ENCODE measurements at places on chromosomes 2 and 18. TPM values are rescaled to one million over a fixed set of nuclear protein-coding genes. Genes with fewer than 3 reads are reported as not detected.

- DNase-seq = no peak
Observed at GRCh38 chr2:121167411-121167810, 117.6 kb downstream of the TFCP2L1 start.

DNA sequence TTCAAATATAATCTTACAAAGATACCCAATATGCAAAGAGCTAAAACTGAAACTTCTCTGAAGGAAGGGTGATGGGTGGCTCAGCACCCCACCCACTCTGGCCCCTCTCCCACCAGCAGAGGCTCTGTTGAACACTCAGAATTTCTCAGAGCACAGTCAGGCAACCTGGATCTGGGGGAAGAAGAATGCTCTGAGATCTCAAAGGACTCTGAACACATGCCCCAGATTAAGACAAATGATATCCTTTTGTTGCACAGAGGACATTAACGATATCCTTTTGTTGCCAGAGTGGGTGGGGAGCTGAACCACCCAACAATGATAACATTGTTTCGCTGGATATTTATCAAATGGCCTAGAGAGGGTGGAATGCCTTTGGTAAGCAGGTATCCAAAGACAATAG is 104.8 kb downstream of the LBH start:
- DNase-seq = no peak

DNA sequence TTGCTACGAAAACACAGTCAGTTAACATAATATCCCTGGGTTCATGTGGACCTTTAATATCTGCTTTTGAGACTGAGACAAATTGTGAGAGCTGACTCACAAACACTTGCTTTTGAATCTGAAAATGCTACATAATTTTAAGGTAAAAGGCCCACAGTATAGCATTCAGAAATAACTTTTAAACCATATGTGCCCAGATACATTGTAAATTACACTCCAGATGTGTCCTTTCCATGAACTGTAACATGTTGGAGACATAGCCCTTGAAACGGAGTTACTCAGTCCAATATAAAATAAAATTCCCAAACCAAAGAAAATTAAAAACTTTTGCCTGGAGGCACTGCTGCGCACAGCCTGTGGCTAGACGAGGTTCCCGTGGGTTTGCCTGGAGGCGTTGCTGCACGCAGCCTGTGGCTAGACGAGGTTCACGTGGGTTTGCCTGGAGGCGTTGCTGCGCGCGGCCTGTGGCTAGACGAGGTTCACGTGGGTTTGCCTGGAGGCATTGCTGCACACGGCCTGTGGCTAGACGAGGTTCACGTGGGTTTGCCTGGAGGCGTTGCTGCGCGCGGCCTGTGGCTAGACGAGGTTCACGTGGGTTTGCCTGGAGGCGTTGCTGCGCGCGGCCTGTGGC is 131.9 kb upstream of the ALKAL2 start:
- DNase-seq = no peak

- DNase-seq = no peak
Observed at GRCh38 chr2:44715671-44716081, 225.8 kb upstream of the SIX3 start.

DNA sequence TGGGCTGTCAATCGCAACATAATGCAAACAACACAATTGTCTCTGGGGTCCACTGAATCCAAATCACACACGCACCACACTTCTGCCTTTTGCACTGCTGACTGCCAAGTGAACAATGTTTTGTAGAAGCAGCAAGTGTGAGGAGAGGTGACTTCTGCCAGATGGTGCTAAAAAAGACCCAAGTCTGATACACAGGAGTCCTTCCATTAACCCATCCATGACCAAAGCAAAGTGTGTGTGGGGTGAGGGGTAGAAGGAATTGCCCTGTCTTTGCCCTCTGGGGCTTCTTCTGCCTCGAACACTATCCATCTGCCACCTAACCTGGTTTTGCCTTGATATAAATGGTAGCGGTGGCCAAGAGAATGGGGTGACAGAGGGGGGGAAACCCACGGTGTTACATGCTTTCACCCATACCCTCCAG is 50.0 kb downstream of the C2orf42 start:
- no peak for DNase-seq

DNA sequence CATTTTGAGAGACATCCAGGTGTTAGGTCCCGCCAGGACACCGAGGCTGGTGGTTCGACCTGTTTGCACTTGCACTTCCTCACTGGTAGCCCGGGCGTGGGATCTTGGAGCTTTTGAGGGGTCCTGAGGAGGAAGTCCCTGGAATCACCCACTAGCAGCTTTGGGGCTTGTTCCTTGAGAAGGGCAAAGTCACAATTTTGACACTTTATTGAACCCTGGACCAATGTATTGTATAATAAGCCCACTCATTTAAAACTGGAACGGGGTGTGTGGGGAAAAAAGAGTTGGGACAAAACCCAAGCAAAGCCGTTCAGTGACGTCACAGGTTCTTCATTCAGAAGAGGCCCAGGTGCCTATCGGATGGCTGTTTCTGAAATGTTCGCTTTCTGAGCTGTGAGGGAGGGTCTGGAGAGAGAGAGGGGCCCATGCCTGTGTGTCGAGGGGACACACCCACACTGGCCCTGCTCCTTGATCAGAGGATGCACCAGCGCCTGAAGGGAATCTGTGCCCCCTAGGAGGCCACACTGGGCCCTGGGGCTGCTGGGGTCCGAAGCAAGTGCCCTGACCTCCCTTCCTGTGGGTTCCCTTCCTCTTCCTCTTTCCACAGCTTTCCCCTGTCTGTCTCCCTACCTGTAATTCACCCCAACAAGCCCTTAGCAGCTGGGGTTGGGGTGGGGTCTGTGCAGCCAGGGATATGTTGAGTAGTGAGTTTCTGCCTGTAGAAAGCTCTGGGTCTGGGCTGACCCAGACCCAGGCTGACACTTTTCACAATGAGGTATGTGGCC is 2.6 kb downstream of the LPIN1 start:
- DNase-seq = no peak

DNA sequence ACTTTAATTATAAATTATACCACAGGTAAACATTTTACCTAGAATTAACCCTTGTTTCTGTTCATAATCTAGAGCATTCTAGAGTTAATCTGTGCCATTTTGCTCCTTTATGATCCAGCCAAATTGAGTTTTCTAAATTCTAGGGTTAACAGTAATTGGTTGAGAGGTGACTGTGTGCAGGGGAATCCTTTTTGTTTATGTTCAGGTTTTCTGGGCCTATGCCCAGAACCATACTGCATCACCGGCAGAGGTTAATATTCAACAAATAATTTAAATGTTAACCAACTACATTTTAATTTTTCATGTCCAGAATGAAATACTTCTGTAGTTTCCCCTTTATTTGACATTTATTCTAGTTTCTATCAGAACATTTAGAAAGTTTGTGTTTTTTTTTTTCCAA is 32.3 kb downstream of the CARF start:
- DNase-seq = no peak

DNA sequence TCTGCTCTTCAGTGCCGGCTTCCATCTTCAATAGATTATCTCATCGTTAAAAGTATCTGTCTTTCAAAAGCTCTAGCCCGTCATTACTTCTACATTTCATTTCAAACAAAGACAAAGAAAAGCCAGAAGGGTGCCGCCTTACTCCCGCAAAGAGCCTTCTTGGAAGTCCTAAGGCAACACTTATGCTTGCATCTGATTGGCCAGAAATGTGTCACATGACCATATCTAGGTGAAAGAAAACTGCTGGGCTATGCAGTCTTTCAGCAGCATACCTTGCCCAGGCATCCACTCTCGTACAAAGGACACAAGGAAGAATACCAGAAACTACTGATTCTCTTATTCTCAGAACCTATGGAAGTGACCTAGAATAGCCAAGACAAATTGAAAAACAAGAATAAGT is 217.1 kb upstream of the SLC35G4 start:
- DNase-seq = no peak

GRCh38 chr2:162172802-162173370 is 20.8 kb upstream of the GCG start:
- DNase-seq = no peak

- no peak for DNase-seq
Observed at GRCh38 chr2:223759569-223760430, 77.6 kb downstream of the AP1S3 start.

DNA sequence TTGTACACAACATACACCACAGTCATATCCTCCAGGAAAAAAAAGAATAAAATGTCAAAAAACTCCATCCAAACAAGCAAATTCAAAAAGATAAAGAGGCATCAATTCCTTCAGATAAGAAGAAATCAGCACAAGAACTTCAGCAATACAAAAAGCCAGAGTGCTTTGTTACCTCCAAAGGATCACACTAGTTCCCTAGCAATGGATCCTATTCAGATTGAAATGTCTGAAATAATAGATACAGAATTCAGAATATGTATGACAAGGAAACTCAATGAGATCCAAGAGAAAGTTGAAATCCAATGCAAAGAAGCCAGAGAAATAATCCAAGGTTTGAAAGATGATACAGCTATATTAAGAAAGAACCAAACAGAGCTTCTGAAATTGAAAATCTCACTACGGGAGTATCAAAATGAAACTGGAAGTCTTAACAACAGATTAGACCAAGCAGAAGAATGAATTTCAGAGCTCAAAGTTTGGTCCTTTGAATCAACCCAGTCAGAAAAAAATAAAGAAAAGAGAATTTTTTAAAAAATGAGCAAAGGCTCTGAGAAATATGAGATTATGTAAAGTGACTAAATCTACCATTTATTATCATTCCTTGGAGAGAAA is 80.6 kb downstream of the TRABD2A start:
- DNase-seq = no peak

DNA sequence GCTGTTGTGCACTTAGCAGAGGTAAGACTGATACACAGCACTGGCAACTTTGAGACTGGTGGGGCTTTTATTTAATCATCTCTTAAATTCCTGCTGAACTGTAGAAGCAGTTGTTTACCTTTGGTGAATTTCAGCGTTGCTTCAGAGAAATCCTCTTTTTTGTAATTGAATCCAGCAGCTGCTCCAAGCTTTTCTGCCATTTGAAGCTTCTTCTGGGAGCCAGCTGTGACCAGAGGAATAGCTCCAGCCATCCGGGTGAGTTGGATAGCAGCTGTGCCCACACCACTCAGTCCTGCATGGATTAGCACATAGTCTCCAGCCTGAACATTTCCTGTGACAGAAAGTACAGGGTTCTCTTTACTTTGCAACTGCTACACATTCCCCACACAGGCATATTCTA is 3.9 kb downstream of the TP53I3 start:
- DNase-seq = no peak

DNA sequence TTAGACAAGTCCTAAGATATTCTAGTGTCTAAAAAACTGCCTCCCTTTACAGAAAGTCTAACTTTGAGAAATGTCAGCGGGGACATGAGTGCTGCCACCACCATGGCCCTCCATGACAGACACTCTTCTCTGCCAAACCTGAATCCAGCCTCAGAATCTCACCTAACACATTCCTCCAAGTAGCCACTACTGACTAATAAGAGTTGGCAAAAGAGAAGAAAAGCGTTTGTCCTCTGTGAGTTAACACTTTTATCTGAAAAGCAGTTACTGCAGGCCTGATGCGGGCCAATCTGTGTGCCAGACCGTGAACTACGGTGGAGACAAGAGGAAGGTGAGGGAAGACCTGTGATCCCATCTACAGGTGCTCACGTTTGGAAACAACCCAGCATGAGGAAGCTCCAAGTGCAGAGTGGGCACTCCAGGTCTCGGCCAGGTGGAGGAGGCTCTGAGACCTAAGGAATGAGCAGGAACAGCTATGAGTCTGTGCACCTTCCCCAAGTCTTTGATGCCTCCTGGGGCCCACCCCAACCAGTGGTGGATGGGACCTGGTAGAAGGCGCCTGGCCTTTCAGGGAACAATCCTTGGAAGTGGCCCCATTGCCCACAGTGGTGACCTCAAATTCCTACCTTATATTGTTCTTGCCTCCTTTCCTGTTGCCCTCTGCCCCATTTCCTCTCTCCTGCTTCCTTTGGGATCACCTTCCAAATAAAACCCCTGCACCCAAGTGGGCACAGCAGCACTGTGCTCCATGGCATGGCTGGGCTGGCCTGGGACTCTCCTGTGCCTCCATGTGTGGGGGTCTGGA is 91.6 kb downstream of the BIN1 start:
- DNase-seq = no peak

DNA sequence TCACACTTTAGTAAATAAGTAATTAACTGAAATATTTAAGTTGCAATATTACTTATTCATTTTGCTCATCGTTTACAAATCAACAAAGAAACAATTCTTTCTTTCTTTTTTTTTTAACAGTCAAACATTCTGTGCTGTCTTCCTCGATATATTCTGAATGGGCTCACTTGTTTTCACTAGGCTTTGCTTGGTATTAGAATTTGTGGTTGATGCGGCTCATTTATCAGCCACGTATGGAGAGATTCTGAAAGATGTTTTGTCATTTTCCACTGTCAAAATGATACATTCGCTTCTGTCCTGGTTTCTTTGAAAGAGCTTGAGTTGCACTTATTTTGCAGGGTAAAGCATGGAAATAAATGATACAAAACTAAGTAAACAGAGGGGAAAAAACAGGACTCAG is 323.7 kb downstream of the LRRTM1 start:
- no peak for DNase-seq

GRCh38 chr2:132256251-132256902 is 94.6 kb upstream of the ANKRD30BL start:
- DNase-seq = no peak

DNA sequence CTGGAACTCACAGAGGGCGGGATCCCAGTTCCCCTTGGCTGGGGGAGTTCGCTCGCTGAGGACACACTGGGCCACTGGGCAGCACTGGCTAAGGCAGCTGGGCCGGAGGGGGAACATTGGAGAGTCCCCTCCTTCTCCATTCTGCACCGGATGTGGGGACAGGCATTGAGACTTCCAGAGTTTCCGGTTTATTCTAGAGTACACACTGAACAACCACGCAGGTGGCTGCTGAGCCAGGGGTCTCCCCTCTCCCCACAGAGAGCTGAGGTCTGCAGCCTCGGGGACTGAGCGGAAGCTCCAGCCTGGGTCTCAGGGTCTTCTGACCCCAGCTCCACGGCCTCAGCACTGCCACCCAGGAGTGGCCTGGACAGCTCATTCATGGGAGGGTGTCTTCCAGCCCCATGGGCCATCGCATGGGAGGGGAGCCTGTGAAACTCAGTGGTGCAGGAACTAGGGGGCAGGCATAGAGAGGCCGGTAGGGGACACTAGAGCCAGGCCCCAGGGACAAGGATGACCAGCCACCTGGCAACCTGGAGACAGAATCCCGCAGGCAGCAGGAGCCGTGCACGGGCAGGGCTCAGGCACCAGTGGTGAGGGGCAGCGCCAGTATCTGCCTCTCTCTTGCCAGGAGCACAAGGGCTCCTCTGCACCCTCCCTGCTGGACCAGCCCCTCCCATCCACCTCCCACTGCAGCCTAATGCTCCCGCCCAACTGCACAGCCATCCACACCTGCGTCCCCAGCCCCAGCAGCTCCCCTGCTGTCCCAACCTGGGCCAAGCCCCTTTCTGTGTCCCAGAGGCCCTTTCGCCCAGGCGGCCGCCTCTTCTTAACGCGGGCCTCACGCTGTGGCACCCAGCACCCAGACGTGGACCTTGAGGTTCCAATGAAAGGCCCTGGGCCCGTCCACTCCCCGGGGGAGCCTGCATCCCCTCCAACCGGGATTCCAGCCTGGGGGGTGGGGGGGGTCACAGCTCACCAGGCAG is 45.1 kb upstream of the GPC1 start:
- DNase-seq = no peak

SKOR2 gene
- not detected for total RNA-seq

OTOS gene
- not detected for total RNA-seq

RESP18 gene
- total RNA-seq = not detected

TM4SF20 gene
- total RNA-seq = 34.9 TPM

HTR2B gene
- not detected for total RNA-seq

SERPINB12 gene
- total RNA-seq = not detected

DSG2 gene
- total RNA-seq = 308 TPM

LYG1 gene
- total RNA-seq = 1.1 TPM

RAB27B gene
- 12.5 TPM for total RNA-seq

LRP2 gene
- not detected for total RNA-seq

C2orf78 gene
- total RNA-seq = not detected

ZNF514 gene
- total RNA-seq = 15.6 TPM

FBXO15 gene
- not detected for total RNA-seq

PSD4 gene
- total RNA-seq = 36.5 TPM
